Regular cardiac myocyte (primary cell): ENCODE measurements at places on chromosomes 5 and 9. TPM values are rescaled to one million over a fixed set of nuclear protein-coding genes. Genes with fewer than 3 reads are reported as not detected.

Gene GCNT1
- total RNA-seq: 17.8 and 26.8 TPM in 2 replicates

Gene MLANA
- total RNA-seq: not detected in 2 replicates

Gene ANAPC2
- total RNA-seq: 16.9 and 21.5 TPM in 2 replicates

Gene UBE2QL1
- total RNA-seq: under 0.01 TPM in 1 of 2 replicates, not detected in the other

Gene PRR16
- 5.9 and 8.6 TPM in 2 replicates for total RNA-seq

Gene PTGES
- total RNA-seq: 9.0 and 40.3 TPM in 2 replicates

Gene OCLN
- total RNA-seq: 1.3 and 2.3 TPM in 2 replicates

Gene MPDZ
- 61.2 and 86.0 TPM in 2 replicates for total RNA-seq

Gene MOCS2
- total RNA-seq: 43.4 and 45.8 TPM in 2 replicates

Gene UBE2D2
- total RNA-seq: 53.9 and 54.7 TPM in 2 replicates

Gene CD72
- 0.19 and 0.56 TPM in 2 replicates for total RNA-seq

Gene OTP
- total RNA-seq: not detected in 2 replicates

Gene IL5
- total RNA-seq: 0.28 TPM in 1 of 2 replicates, not detected in the other

Gene NR6A1
- total RNA-seq: 0.19 and 0.56 TPM in 2 replicates

Gene SLC23A1
- not detected in 2 replicates for total RNA-seq

Gene ABO
- total RNA-seq: not detected in 2 replicates

Gene TRIM36
- total RNA-seq: 0.38 and 0.56 TPM in 2 replicates

Gene CTNNA1
- 408 and 457 TPM in 2 replicates for total RNA-seq

Gene GRM6
- total RNA-seq: not detected in 2 replicates

Gene NINJ1
- total RNA-seq: 17.8 and 22.0 TPM in 2 replicates

Gene RETREG1
- total RNA-seq: 0.38 and 1.4 TPM in 2 replicates

Gene CDO1
- 1.5 and 3.4 TPM in 2 replicates for total RNA-seq

Gene GARIN3
- not detected in 2 replicates for total RNA-seq

Gene CSF2
- total RNA-seq: 0.38 and 1.1 TPM in 2 replicates

Gene COL5A1
- 222 and 254 TPM in 2 replicates for total RNA-seq

Gene CENPP
- total RNA-seq: 2.0 and 7.5 TPM in 2 replicates

Gene OGN
- total RNA-seq: 0.28 TPM in 1 of 2 replicates, not detected in the other

Gene ADGRD2
- not detected in 2 replicates for total RNA-seq

Gene MYMK
- total RNA-seq: not detected in 2 replicates

Gene CDKN2A
- total RNA-seq: 8.6 and 17.8 TPM in 2 replicates

Gene CTSV
- total RNA-seq: under 0.01 and 0.38 TPM in 2 replicates

Gene ARRDC1
- 8.7 and 10.9 TPM in 2 replicates for total RNA-seq

Gene UNC13B
- total RNA-seq: 29.6 and 30.3 TPM in 2 replicates

Gene SLC6A7
- under 0.01 TPM in 2 replicates for total RNA-seq

Gene HINT2
- 6.5 and 17.1 TPM in 2 replicates for total RNA-seq

Gene MORN5
- not detected in 2 replicates for total RNA-seq

Gene PTPDC1
- total RNA-seq: 7.1 and 8.7 TPM in 2 replicates

Gene SLU7
- 91.9 and 93.9 TPM in 2 replicates for total RNA-seq

Gene TEX48
- not detected in 2 replicates for total RNA-seq

Gene LCN12
- not detected in 2 replicates for total RNA-seq

Gene EQTN
- not detected in 2 replicates for total RNA-seq

Gene BTNL8
- total RNA-seq: not detected in 2 replicates

Gene ARHGEF37
- total RNA-seq: 1.7 and 8.2 TPM in 2 replicates

Gene C7
- 0.96 and 24.8 TPM in 2 replicates for total RNA-seq

Gene SLC34A3
- not detected in 2 replicates for total RNA-seq

Gene TMOD1
- total RNA-seq: under 0.01 and 0.28 TPM in 2 replicates

Gene TMC1
- under 0.01 TPM in 1 of 2 replicates, not detected in the other for total RNA-seq

Gene FOXD4L5
- under 0.01 and 0.19 TPM in 2 replicates for total RNA-seq

Gene CENPH
- 3.9 and 18.2 TPM in 2 replicates for total RNA-seq

Gene ABL1
- total RNA-seq: 66.5 and 76.1 TPM in 2 replicates

Gene RASEF
- total RNA-seq: under 0.01 and 0.28 TPM in 2 replicates

Gene ENTPD2
- total RNA-seq: not detected in 2 replicates

Gene FOXI1
- total RNA-seq: under 0.01 TPM in 1 of 2 replicates, not detected in the other

Gene FAM169A
- total RNA-seq: 0.19 and 0.28 TPM in 2 replicates
